ENCODE measurements at places on chromosomes 1 and 21. TPM values are rescaled to one million over a fixed set of nuclear protein-coding genes. Genes with fewer than 3 reads are reported as not detected.

DNA sequence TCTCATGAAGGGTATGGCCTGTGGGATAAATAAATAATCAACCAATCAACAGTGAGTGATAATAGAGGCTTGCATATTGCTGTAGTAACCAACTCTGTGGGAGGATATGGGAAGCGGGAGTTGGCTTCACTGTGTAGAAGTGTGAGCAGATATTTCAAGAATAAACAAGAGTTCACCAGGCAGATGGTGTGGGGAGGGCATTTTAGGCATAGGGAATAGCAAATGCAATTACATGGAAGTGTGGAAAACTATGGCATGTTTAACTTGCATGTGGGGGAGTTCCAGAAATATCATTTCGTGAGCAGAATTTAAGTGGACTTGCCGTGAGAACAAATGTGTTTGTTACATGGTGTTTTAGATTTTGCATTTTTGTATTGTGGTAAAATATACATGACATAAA, 95.2 kb downstream of the SPATA46 start:
- H3K36me3 ChIP-seq, result no peaks in the 10 kb centered on the region
- peaks cover 41% of the 10 kb centered on the region for H3K4me1 ChIP-seq
- H3K4me3 ChIP-seq, result no peak overlapping the region
- no peaks in the 10 kb centered on the region for H3K27me3 ChIP-seq
- DNase-seq, result no peak

GRCh38 chr1:198933515-198934222, 294.8 kb downstream of the PTPRC start:
- H3K4me3 ChIP-seq, result no peak overlapping the region
- no peaks in the 10 kb centered on the region for H3K36me3 ChIP-seq
- H3K27me3 ChIP-seq, result no peaks in the 10 kb centered on the region
- no peak overlapping the region for H3K27ac ChIP-seq

- no peak overlapping the region for H3K4me3 ChIP-seq
- H3K36me3 ChIP-seq, result no peaks in the 10 kb centered on the region
- H3K27me3 ChIP-seq, result no peaks in the 10 kb centered on the region
- DNase-seq, result no peak
- H3K4me1 ChIP-seq, result no peaks in the 10 kb centered on the region
These were observed 141.9 kb downstream of the PEX14 start for GRCh38 chr1:10616696-10617095.

DNA sequence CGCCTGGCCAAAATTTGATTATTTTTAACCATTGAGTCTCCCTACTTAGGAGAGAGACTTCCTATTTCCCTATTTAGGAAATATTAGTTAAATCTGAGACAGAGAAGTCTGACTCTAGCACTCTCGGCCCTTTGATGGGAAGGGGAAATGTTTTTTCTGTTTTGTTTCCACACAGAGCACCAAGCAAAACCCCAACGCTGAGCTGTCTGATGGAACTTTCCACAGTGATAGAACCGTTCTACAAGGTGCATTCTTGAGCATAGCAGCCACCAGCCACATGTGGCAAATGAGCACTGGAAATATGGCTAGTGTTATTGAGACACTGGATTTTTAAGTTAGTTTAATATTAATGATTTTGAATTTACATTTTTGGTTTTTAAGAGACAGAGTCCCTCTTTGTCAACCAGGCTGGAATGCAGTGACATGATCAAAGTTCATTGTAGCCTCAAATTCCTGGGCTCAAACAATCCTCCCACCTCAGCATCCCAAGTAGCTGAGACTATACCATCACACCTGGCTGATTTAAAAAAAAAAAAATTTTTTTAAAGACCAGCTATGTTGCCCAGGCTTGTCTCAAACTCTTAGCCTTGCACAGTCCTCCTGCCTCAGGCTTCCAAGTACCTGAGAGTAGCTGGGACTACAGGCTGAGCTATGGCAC, 77.3 kb upstream of the GALNT2 start:
- no peaks in the 10 kb centered on the region for H3K36me3 ChIP-seq
- H3K4me3 ChIP-seq, result no peak overlapping the region

- no peak overlapping the region for H3K27ac ChIP-seq
- H3K4me3 ChIP-seq, result no peak overlapping the region
- DNase-seq, result peak; percentile 85
- H3K36me3 ChIP-seq, result no peaks in the 10 kb centered on the region
- H3K4me1 ChIP-seq, result peaks cover 7% of the 10 kb centered on the region
These were observed 19.5 kb downstream of the TEX35 start for GRCh38 chr1:178532392-178532791.

DNA sequence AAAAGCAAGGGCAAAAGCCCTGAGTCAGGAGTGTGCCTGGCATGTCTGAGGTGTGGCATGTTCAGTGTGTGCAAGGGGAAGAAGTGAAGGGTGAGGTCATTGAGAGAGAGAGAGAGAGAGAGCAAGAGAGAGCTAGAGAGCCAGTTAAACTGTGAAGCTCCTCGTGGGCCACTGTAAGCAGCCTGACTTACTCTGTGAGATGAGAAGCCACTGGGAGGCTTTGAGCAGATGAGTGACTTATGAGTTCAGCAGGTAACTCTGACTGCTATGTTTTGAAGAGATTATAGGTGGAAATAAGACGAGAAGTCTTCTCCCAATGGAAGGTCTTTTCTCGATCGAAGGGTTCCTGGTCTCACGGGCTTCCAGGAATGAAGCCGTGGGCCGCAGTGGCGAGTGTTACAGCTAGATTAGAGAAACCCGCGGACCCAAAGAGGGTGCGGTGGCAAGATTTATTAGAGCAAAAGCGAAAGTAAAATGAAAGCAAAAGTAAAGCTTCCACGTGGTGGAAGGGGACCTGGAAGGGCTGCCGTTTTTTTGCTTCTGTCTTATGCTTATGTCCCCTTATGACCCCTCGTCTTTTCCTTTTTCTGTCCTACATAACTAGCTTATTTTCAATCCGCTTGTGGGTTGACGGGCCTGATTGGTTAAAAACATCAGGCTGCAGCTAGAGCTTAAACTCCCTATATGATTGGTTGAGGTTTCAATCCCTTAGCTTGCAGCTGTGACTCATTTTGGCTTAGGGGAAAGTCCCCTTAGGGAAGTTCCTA, 323.1 kb upstream of the FAM78B start:
- no peaks in the 10 kb centered on the region for H3K4me1 ChIP-seq
- H3K36me3 ChIP-seq, result no peaks in the 10 kb centered on the region
- no peak overlapping the region for H3K4me3 ChIP-seq
- no peak for DNase-seq
- no peak overlapping the region for H3K27ac ChIP-seq
- H3K27me3 ChIP-seq, result no peaks in the 10 kb centered on the region

GRCh38 chr1:206558794-206559671, 51.7 kb downstream of the RASSF5 start:
- peak overlapping the region; percentile 98 for H3K27ac ChIP-seq
- no peaks in the 10 kb centered on the region for H3K27me3 ChIP-seq
- H3K36me3 ChIP-seq, result no peaks in the 10 kb centered on the region
- no peak for DNase-seq
- no peak overlapping the region for H3K4me3 ChIP-seq

DNA sequence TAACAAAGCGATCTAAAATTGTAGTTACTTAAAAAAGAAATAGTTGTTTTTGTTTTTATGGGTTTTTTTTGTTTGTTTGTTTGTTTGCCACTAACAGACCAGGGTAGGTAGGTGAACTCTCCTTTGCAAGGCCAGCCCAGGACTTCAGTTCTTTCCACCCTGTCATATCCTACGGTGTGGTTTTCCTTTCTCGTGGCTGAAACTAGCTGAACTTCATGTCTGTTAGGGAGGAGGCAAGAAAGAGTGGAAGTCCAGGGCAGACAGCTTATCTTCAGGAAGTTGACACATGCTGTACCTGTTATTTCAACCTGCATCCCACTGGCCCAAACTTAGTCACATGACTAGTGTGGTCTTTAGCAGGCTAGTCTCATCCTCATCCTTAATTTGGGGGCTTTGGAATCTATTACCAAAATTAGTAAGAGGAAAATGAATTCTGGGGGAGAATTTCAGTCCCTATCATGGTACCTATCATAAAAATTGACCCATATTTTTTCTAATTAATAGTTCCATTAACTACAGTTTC, 62.9 kb upstream of the LRRC7 start:
- no peak overlapping the region for H3K27ac ChIP-seq
- H3K36me3 ChIP-seq, result no peaks in the 10 kb centered on the region
- DNase-seq, result no peak

The CNKSR1 gene
- 9.7 TPM for total RNA-seq

The OR2L8 gene
- not detected for total RNA-seq

The SLC9C2 gene
- total RNA-seq, result not detected

Data from cardiac muscle cell (in vitro differentiated cells and primary cell).